ENCODE measurements at places on chromosomes 12 and 14. TPM values are rescaled to one million over a fixed set of nuclear protein-coding genes. Genes with fewer than 3 reads are reported as not detected.

Gene CEP83
- 12.7 TPM for total RNA-seq

GRCh38 chr12:2960390-2960956, 1.3 kb downstream of the TEAD4 start:
- no peak for DNase-seq

- DNase-seq: peak; percentile 61
These were observed 40.1 kb upstream of the CISTR start for GRCh38 chr12:53791735-53792326.

DNA sequence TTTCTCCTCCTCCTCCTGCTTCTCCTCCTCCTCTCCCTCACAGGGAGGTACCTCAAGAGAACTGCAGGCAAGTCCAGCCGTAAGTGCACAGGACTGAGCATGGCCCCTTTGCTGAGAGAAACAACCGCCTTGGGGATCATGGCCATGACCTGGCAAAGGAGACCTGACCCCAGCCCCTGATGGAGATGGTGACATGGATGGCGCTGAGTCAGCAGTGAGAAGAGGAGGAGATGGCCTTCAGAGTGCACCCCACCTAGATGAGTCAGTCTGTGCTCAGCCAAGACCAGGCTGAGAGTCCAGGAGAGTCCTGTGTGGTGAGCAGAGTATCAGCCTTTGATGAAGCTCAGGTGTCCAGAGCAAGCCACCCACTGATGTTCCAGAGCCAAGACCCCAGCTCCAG, 36.4 kb downstream of the MEG3 start:
- no peak for DNase-seq
